ENCODE measurements at places on chromosomes 2 and 18.

DNA sequence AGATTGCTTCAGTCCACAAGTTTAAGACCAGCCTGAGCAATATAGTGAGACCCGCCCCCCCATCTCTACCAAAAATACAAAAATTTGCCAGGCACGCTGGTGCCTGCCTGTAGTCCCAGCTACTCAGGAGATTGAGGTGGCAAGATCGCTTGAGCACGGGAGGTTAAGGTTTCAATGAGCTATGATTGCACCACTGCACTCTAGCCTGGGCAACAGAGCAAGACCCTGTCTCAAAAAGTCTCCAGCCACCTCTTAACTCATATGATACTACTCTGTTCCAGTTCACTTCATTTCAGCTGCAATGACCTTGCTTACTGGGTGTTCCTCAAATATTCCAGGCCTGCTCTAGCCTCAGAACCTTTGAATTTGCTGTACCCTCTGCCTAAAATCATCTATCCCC is 11.4 kb downstream of the MEMO1 start:
- DNase-seq, result no peak

- DNase-seq, result no peak
Measured at GRCh38 chr2:172783165-172783898, 47.7 kb downstream of the RAPGEF4 start.

DNA sequence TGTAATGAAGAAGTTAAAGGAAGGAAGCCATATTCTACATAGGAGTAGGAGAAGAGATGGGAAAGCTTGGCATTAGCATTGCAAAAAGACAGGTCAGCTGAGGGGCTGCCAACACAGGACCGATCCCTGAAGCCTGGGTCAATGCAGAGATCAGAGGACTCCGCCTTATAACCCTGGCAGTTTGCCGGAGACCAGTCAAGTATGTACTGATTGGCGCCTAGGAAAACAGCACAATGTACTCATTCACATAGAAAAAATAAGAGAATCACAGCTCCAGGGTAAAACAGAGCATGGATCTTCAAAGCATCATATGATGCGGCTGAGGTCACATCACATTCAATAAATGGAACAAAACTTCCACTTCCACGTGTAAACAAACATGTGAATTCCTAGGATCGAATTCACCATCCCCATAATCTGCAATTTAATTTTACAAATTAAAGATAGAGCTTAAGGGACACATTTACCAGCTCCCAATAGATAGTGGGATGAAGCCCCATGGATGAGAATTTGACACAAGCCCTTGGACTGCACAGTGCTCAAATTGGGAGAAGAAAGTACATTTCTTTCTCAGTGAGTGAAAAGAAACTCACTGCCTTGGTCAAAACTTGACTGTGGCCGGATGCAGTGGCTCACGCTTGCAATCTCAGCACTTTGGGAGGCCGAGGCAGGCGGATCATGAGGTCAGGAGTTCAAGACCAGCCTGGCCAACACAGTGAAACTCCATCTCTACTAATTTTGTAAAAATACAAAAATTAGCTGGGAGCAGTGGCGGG is 135.0 kb upstream of the KLHL14 start:
- DNase-seq, result no peak

- no peak for DNase-seq
Measured at GRCh38 chr2:116949249-116949648, 865.2 kb upstream of the DDX18 start.

DNA sequence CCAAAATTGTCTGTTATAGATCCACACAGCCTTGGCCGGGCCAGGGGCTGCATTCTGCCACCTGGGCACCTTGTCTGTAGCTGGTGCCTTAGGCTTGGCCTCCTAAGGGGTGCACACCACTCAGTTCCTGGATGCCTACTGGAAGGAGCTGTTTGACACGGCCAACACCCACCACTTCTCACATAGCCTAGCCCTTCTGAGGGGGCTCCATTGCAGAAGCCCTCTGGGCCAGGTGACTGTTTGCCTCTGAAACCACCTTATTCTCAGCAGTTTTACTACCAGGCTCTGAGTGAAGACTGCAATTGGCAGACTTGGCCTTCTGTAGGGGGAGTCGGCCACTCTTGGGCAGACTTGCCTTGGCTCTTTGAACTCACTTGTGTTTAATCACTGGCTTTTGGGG is 39.5 kb downstream of the EPHA4 start:
- DNase-seq, result no peak

DNA sequence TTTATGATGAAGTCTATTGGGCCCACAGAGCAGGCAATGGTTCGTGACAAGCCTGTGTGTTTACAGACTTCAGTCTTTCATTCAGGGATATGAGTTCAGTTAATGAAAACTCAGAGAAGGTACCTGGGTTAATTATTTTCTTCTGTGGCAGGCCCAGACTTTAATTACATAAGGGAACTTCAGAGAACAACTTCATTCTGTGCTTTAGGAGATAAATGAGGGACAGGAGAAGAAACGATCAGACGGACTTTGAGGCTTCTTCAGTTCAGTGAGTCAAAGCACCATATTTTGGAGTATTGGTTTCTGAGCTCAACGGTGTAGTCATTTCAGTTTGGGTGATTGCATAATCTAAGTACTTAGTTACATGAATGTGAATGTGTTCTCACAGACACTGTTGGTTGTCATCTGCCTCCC is 203.0 kb upstream of the KCNJ3 start:
- no peak for DNase-seq

DNA sequence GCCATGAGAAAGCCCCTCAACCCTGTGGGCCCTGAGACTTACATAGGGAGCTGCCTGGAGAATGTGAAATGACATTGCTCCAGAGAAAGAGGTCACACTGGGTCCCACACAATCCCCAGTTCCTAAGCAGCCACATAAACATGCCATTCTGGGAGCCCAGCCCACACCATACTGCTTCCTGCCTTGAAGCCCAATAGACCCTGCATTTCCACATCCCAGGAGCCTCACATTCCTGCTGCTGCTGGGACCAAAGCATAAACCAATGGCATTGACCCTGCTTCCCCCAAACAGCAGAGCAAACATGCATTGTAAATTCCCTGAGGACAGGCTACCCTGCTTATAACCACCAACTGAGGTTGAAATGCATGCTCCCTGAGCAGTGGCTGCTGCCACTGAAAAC is 1117.6 kb upstream of the SLC39A10 start:
- no peak for DNase-seq

DNA sequence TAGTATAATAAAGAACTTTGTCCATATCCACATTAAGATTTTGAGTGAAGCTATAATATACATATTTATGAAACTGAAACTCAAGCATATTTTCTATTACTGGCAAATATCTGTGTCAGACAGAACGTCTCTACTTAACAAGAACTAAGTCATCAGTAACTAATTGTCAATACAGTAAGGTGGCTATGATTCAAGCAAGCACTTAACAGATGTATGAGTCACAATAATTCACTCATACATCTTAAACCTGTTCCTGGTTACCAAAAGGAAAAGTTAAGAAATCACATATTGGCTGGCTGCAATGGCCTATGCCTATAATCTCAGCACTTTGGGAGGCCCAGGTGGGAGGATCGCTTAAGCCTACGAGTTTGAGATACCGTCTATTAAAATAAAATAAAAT is 96.0 kb downstream of the SOS1 start:
- no peak for DNase-seq

GRCh38 chr2:205769879-205770278 is 87.6 kb downstream of the NRP2 start:
- no peak for DNase-seq

GRCh38 chr2:191738667-191739066 is 60.7 kb downstream of the NABP1 start:
- no peak for DNase-seq

DNA sequence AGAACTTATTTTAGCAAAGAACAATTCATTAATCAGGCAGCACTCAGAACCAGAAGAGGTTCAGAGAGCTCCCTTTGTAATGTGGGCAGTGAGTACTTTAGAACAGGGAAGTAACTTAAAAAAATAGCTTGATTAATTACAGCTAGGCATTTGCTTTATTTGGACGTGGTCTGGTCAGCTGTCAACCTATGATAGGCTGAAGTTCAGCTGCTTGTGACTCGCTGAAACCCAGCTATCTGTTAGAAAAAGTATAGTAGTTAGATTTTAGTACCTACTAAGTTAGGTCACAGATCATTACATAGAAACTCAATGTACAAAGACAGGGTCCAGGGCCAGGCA is 40.0 kb downstream of the PKDCC start:
- DNase-seq, result no peak

DNA sequence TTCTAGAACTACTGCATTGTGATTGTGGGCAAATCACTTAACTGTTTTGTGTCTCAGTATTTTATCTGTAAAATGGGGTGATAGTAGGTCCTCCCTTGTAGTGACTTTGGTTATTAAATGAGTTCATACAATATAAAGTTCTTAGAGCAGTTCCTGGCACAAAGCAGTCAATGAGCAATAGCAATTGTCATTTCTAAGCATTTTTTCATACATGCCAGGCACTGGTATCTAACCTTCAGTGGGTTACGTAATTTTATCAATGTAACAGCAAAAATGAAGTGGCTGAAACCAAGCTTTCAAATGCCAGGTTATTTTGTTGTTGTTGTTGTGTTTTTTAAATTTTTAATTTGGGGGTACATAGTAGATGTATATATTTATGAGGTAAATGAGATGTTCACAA is 401.9 kb downstream of the MEIS1 start:
- DNase-seq, result no peak
